ENCODE measurements at places on chromosomes 7 and 10.
A peak's percentile ranks its signal among the peaks of the same experiment; 100 is the strongest.

GRCh38 chr7:74094224-74095101 is 10.9 kb downstream of the LIMK1 start:
- peak; percentile 83 for DNase-seq

DNA sequence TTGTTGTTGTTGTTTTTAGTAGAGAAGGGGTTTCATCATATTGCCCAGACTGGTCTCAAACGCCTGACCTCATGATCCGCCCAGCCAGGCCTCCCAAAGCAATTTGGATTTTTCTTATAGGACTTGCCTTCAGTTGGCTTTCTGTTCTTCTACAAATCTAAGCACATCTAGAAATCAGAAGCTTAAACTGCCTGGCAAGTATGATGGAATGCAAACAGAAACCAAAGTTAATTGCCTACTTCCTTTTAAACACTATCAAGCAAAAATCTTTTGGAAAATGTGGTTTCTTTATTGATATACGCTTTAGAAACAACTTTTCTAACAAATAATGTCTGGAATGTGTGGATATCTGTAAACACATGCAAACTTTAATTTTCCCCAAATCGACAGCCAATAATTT is 64.9 kb downstream of the USP6NL start:
- no peak for DNase-seq

GRCh38 chr7:81949306-81949705 is 179.5 kb upstream of the HGF start:
- no peak for DNase-seq

DNA sequence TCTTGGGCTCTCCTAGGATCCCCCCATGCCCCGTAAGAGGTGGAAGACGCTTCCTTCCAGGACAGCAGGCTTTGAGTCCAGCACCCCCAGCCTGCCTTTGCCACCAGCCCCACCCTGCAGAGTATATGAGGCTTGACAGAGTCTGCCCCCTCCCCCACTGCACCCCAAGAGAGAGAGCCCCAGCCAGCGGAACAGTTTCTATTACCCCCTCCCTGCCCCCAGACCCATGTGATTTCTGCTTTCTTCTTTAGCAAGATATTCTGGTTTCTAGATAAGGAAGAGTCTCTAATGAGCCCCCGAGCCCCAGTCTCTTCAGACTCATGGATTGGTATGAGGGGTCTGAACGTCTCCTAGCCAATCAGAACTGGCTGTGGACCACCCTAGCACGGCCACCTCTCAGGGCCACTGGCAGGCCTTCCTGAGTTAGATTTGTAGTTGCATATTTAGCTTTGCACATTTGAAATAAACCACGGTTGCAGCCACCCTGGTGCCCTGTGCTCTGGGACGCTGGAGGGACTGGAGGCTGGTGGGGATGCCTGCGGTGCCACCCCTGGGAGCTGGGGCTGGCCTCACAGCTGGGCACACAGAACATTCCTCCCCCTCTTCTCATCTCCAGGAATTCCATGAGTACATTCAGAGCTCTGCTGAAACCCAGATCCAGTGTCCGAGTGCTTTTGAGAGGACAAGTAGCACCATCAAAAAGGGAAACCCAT is 3.0 kb upstream of the SH2B2 start:
- no peak for DNase-seq

DNA sequence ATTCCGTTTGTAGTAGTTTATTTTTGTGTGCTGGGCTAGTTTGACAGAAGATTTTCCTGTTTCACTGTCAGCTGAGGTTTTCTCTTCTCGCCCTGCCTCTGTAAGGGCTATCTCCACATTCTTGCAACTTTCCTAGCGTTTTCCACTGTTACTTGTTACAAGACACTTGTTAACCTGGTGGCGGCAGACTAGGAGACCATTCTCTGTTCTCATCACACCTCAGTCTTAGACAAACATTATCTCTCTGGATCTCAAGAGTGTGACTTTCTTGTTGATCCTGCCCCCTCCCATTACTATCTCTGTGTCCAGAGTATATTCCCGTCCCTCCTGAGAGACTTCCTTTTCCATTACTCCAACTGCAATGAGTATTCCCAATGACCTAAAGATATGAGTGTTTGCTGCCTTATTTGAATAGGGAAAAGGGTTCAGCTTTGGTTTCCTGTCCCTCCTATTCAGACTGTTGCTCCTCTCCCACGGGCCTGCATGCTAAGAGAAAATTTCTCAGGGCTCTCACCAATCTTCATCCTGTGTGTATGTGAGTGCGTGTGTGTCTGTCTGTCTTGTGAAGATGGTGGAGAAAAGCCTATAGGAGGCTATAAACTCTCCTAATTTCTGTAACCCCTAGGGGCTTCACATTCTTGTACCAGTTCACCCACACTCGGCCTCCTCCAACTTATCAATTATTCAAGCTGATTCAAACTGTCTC is 722.4 kb upstream of the POT1 start:
- DNase-seq, result no peak

GRCh38 chr7:144991041-144991440 is 155.2 kb upstream of the TPK1 start:
- no peak for DNase-seq

DNA sequence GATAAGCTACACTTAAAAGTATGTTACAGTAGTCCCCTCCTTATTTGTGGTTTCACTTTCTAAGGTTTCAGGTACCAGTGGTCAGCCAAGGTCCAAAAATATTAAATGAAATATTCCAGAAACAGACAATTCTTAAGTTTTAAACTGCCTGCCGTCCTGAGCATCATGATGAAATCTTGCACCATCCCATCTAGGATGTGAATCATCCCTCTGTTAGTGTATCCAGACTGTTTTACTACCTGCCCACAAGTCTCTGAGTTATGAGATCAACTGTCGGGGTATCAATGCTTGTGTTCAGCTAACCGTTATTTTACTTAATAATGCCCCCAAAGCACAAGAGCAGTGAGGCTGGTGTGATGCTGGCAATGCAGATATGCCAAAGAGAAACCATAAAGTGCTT is 11.4 kb downstream of the KDM7A start:
- no peak for DNase-seq

- DNase-seq, result no peak
These were observed 299.1 kb upstream of the IGFBP3 start for GRCh38 chr7:46220066-46220630.

GRCh38 chr7:75740846-75741497 is 2.2 kb upstream of the HIP1 start:
- peak; percentile 24 for DNase-seq

- DNase-seq, result no peak
These were observed 184.4 kb upstream of the LYZL2 start for GRCh38 chr10:30813872-30814481.

DNA sequence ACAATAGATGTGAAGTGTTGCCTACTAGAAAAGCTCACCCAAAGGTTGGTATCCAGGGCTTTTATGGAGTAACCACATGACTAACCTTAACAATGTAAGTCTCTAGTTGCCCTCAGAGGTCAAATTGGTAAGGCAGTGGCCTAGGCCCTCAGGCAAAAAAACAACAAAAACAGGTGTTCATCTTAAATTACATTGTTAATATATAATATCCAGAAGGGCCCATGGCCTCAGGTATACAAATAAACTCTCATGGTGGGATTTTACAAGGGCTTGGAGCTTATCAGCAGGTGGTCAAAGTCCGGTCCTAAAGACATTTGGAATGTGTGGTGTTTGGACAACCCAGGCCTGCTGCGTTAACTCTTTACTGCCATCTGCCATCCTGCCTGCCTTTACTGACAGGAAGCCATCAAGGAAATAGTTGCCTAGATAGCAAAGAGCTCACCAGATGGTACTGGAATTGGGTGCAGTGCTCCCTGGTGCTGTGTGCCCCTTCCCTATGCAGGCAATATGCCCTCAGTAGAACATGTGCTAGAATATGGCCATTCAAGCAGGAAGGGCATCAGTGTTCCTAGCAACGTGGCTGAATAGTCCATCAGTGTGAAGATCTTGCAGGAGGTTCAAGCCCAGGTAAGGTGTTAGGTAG is 36.2 kb downstream of the TOMM7 start:
- no peak for DNase-seq

DNA sequence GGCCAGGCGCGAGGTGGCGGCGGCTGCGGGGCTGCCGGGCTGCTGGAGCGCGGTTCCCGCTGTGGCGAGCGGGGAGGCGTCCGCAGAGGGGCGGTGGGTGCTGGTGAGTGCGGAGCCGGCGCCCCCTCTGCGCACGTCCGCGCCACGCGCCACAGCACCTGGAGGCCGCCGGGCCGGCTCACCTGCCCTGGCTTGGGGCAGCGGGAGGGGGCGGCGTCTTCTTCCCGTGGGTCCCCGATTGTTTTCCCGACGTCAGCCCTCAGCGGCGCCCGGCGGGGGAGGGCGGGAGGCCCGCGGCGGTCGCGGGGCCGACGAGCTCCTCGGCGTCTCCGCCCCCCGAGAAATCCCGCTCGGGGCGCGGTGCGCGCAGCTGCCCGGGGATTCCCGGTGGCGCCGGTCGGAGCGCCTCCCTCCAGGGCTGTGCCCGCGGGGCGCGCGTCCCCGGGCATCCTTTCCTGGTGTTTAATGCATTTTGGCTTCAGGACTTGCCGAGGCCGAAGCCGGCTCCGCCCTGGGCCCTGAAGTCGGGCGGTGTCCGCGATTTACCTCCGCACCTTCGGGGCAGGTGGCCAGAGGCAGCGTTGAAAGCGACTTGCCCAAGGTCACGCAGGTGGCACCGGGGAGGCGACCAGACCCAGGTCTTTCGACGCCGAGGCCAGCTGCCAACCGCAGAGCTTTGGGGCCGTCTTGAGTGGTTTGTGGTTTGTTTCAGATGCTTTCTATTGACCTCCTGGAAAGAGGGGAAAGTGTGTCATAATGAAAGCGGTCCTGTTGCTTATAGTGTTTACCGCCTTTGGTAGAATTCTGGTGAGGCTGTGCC is 561 bp downstream of the PLEKHA1 start:
- peak; percentile 79 for DNase-seq

DNA sequence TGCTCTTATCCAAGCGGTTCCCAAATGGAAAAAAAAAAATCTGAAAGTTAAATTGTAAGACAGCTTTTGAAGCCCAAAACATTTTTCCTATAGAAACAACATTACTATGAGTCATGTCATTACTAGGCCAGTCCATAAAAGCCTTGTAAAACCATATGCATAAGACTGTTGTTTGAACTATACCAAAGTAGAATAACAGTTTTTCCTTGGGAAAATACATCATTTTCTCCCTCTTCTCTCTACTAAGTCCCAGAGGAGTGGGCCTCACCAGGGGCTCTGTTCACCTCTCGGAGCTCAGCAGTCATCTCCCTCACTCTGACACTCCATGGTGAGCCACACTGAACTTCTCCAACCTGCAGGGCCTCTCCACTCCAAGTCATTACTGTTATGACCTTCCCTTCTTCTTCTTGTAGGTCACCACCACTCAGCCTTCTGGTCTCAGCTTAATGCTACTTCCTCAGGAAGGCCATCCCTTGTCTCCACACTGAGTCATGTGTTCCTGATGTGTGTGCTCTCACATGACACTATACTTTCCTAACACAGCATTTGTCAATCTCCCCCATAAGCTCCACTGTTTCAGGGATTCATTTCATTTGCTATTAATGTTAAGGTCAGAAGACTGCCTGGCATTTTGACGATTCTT is 32.5 kb downstream of the ZNF438 start:
- DNase-seq, result peak; percentile 14

GRCh38 chr10:129275886-129276285 is 191.2 kb upstream of the MGMT start:
- no peak for DNase-seq

- no peak for DNase-seq
These were observed 168.2 kb downstream of the ETV1 start for GRCh38 chr7:13821152-13821787.

DNA sequence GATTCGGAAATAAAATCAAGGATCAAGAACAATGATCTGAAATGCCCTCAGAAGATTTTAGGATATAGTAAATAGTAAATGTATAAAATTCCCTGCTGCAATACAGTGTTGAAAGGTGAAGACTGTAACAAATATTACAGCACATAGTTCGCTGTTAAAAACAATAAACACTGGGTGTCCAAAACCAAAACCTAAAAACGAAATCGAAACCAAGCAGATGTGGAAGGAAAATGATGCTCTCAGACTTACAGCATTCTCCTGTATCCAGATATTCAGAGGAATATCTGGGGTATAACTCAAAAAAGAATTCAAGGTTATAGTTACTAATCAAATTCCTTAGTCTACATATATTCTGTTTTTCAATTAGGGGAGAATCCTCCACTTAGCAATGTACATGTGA is 708.1 kb upstream of the PCDH15 start:
- DNase-seq, result no peak

- DNase-seq, result no peak
These were observed 117.0 kb upstream of the PTPRZ1 start for GRCh38 chr7:121755818-121756552.

DNA sequence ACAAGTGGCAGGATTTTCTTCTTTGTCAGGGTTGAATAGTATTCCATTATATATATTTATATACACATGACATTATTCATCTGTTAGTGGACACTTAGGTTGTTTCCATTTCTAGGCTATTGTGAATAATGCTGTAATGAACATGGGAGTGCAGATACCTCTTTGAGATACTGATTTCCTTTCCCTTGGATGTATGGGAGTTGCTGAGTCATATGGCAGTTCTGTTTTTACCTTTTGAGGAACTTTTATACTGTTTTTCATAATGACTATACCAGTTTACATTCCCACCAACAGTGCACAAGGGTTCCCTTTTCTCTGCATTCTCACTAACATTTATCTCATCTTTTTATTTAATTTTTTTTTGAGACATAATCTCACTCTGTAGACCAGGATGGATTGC is 1.8 kb upstream of the CLCN1 start:
- no peak for DNase-seq

DNA sequence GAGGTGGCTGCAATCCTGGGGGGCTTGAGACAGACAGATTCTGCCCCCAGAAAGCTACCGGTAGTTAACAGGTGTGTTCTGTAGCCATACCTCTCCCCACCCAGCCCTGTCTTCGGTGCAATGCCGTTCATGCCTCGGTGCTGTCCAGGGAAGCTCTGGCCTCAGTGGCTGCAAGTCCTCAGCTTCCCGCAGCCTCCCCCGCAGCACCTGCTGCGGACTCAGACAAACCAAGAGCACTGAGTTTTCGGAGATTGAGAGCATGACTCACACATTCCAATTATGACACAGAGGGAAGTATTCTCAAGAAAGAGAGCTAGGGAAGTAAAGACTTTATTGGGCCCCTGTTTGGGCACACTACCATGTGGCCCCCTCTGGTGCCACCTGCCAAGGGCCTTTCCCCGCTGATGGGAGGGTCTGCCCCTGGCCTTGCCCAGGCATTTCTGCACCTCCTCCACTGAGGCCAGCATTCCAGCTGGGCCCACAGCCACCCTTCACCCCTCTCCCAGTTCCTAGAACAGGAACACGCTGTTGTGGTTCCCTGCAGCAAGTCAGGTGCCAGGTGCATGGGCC is 30.2 kb upstream of the EZH2 start:
- peak; percentile 75 for DNase-seq

- no peak for DNase-seq
These were observed 267.1 kb downstream of the ELMO1 start for GRCh38 chr7:37181550-37181932.

DNA sequence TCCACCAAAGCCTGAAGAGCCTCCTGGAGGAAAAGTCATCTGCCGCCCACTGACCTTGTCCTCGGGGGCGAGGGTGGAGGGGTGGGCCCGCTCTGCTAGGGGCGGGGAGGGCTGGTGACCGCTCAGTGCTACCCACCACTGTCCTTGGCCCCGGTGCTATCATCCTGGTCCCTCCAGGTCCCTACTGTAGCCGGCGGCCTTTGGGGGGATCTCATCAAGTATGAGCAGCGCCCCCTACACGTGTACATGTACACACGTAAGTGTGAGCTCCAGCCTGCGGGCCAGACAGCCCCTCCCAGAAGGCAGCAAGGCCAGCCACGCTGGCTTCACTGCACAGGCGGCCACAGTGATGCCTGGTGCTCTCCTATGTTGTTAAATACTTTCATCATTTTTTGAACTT is 19.6 kb downstream of the TTYH3 start:
- peak; percentile 35 for DNase-seq
